ENCODE measurements at places on chromosomes 13 and 19.

DNA sequence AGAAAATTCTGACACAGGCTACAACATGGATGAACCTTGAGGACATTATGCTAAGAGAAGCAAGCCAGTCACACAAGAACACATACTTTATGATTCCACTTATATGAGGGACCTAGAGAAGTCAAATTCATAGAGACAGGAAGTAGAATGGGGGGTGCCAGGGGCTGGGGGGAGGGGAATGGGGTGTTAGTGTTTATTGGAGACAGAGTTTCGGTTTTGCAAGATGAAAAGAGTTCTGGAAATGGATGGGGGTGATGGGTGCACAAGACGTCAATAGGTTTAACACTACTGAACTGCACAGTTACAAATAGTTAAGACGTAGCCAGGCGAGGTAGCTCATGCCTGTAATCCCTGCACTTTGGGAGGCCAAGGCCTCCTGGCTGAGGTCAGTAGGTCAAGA is 3.5 kb upstream of the ZNF787 start:
- DNase-seq = no peak

GRCh38 chr19:32581705-32582179 is 752 bp downstream of the PDCD5 start:
- DNase-seq = peak; percentile 57

- peak; percentile 19 for DNase-seq
These were observed 44.2 kb downstream of the TBC1D4 start for GRCh38 chr13:75437582-75438318.

DNA sequence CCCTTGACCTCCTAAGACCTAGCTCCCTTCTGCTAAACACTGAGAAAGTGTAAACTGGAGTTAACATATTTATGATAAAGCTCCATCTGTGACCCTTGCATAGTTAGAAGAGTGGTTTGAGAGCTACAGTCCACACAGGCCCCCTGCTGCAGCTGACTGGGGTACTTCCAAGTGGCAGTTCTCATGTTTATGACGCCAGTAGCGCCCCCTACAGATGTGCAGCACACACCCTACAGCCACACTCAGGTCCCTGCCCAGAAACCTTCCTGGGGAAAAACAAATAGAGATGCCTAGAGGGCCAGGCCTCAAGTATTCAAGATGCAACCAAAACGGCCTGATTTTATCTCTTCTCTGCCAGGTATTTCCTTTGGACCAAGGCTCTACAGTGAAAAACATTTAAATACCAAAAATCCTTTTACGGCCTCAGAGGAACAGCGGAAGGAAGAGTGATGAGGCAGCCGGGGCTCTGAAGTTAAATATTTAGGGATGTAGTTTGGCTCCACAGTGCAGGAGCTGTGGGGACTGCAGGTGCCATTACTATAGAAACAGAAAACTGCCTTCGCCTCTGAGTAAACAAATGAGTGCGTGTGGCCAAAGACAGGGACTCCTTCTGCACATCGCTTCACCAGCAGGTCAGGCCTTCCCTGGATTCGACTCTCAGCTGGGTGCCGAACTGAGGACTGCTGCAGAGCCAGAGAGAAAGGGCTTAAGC is 553.1 kb downstream of the EFNB2 start:
- no peak for DNase-seq

DNA sequence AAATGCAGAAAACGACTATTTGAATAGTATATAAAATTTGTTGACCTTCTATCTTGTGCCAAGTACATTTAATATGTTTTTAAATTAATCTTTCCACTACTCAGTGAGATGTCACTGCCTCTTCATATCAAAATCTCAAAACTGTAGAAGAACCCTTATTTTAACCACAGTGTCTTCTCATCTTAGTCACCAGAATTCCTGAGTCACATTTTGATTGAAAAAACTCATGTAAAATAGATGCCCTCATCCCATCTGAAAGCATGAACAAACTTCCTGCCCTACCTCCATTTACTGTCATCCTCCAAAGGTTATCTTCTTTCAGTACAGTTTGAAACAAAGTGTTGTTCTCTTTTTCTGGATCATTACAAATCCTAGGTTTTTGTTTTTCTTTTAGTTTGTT is 1215.4 kb downstream of the PCDH9 start:
- peak; percentile 28 for DNase-seq

GRCh38 chr19:49808711-49809159 is 4.4 kb downstream of the FUZ start:
- DNase-seq = peak; percentile 83

GRCh38 chr13:22162889-22163288 is 492.0 kb downstream of the FGF9 start:
- no peak for DNase-seq

Data from EL (cell line).